ENCODE measurements at places on chromosomes 4 and X.

DNA sequence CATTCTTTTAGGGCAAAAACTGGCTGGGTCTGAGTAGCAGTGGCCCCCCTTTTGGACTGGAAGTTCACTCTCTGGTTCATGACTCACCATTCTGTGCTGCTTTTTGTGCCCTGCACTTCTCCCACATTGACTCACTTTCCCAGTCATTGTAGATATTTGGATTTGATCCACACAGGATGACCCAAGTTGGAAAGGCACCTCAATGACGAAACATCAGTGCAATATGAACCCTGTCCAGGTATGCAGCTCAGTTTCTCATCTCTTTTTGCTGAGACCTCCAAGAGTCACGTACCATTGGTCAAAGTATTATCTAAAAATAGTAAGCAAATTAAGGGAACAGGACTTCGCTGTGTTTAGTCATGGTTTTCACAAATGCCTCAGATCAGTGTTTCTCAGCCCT is 92.7 kb downstream of the CBLL2 start:
- no peak for DNase-seq

GRCh38 chr4:189022440-189023035 is 883.3 kb downstream of the TRIML1 start:
- no peak for DNase-seq

- no peak for DNase-seq
These were observed 66.7 kb upstream of the MTNR1A start for GRCh38 chr4:186621959-186622553.

DNA sequence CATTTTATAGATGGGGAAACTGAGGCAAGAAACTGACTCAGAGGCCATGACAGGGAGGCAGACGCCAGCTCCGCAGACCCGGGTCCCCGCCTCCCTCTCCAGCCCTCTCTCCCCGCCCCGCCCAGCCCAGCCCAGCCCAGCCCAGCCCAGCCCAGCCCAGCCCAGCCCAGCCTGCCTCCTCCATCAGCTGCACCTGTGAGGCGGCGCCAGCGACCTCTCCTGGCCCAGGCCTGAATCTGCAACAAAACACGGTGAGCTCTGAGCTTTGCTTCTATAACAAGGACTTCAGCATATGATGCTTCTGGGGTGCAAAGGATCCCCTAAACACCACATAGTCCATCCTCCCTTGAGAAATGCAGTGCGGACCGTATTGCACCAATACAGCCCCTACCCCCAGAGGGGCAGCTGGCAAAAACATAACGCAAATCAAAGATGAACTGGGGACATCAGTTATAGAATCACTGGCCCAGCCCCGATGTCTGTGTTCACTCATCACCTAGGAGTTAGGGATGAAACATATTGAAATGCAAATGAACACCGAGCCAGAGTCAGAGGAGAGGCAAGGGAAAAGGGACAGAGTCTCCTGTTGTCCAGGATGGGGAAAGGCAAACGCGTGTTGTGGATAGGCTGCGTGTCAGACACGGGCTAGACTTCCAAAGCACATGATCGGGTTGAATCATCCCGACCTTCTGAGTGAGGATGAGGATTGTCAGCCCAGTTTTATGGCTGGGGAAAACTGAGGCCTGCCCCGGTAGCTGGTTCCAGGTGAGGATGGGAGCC is 216.1 kb upstream of the PSAPL1 start:
- no peak for DNase-seq

DNA sequence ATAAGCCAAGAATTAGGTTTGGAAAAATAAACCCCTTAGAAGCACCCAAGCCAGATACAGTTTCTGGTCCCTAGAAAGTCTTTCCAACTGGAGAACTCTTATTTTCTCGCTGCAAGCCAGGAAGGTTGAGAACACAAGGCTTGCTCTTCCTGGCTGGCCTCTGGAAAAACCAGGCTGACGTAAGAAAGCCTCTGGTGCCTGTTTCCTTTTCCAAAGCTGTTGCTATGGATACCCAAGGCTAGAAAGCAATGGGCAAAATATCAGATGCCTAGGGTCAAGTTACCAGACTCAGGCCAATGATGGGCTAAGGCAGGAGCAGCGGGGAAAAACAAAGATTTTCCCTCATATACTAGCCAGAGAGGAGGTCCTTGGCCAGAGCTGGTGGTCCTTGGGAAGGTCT is 281.6 kb downstream of the KLHL13 start:
- DNase-seq = no peak

DNA sequence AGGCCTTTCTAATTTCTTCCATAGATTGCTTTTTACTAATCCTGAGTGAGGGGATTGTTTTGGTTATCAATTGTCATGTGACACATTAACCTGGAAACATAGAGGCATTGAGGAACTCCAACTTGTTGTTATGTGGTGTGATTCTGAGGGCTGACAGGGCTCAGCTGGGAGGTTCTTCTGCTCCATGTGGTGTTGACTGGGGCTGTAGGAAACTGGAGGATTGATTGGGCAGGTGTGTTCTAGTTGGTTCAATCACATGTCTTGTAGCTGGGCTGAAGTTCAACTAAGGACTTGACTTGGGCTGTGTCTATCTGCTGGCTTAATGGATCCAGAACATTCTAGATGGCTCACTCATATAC is 10.8 kb upstream of the CRLF2 start:
- no peak for DNase-seq

- DNase-seq = no peak
These were observed 357 bp upstream of the ETNPPL start for GRCh38 chr4:108763226-108763593.

GRCh38 chrX:150446151-150446550 is 83.0 kb downstream of the MAMLD1 start:
- DNase-seq = peak; percentile 73

GRCh38 chr4:168564023-168564422 is 67.2 kb downstream of the PALLD start:
- DNase-seq = no peak

DNA sequence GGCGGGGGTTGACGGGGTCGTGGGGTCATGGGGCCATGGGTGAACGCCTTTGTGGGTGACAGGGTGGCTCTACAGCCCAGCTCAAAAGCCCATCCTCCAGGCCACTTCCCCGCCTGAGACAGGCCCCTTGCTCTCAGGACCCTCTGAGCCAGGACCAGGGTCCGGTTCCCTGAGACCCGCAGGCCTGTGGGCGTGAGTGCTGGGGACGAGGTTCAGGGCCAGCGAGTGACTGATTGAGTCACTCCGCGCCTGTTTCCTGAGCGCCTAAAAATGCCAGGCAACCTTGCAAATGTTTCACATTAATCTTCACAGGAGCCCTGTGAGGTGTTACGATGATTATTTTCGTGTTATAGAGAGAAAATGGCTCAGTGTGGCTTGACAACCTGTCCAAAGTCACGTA is 97.8 kb downstream of the ZNF674 start:
- DNase-seq = no peak

- DNase-seq = no peak
These were observed 63.8 kb upstream of the NOCT start for GRCh38 chr4:138951764-138952163.

DNA sequence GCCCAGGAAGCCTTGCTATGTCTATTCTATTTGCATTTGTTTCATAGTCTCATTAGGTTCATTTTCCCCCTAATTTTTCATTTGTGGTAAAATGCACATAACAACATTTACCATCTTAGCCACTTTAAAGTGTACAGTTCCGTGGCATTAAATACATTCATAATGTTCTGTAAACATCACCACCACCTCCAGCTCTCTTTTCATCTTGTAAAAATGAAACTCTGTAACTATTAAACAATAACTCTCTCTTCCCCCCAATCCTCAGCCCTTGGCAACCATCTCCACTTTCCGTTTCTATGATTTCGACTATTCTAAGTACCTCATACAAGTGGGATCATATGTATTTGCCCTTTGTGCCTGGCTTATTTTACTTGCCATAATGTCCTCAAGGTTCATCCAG is 19.9 kb downstream of the ARHGEF38 start:
- no peak for DNase-seq
